AG04449 (cell line): ENCODE measurements at places on chromosomes 13 and 19.

GRCh38 chr13:52695856-52696255 is 43.2 kb downstream of the SUGT1 start:
- peak; percentile 21 for DNase-seq

DNA sequence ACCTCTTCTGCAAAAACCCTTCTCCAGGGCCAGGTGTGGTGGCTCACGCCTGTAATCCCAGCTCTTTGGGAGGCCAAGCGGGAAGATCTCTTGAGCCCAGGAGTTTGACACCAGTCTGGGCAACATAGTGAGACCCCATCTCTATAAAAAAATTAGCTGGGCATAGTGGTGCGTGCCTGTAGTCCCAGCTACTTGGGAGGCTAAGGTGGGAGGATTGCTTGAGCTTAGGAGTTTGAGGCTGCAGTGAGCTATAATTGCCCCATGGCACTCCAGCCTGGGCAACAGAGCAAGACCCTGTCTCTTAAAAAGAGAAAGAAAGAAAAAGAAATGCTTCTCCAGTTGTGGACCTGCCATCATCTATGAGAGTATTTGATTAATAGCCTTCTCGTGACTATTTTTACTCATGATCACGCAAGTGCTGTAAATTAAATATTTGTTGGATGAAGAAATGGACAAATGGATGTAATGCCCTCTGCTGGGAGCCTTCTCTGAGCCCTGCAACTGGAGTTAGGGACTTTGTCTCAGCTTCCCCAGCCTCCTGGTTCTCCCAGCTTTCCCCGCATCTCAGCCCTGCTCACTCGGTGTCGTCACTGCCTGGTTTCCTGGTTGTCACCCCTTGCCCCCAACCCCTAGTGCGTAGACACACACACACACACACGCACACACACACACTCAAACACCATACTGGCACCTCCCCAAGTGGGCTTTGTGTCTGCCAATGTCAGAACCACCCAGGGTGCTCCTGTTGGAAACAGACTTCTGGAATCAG is 12.2 kb downstream of the WIZ start:
- DNase-seq, result no peak

DNA sequence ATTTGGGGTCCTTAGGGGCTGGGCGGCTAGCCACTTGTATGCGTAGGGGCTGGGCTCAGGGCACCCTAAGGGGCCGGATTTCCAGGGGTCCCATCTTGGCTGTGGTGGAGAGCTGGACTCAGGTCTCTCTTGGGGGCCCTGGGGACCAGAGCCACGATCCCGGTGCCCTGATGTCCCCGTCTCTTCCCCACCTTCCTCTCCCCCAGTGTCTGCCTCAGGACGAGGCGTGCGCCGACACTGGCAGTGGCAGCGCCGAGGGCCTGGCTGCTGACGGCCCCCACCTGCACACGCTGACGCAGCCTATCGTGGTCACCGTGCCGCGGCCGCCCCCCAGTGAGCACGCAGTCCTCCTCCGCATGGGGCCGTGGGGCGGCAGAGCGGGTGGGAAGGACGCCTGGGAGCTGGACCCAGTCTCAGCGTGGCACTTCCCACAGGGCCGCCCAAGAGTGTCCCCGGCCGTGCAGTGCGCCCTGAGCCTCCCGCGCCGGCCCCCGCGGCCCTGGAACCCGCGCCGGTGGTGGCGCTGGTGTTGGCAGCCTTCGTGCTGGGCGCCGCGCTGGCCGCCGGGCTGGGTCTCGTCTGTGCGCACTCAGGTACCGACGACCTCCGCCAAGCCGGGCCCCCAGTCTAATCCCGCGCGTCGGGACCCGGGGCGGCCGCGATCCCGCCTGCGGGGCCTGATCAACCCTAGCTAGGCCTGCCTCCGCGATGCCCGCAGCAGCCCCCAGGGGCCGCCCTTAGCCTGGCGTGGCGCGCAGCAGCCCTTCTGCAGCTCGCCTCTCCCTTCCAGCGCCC is 2.7 kb upstream of the SNAPC2 start:
- DNase-seq, result no peak

GRCh38 chr13:113860665-113861432 is 3.0 kb downstream of the GAS6 start:
- no peak for DNase-seq

GRCh38 chr19:18742324-18742723 is 48.8 kb downstream of the COMP start:
- DNase-seq, result no peak
